ENCODE measurements at places on chromosomes 7 and 10. TPM values are rescaled to one million over a fixed set of nuclear protein-coding genes. Genes with fewer than 3 reads are reported as not detected.

DNA sequence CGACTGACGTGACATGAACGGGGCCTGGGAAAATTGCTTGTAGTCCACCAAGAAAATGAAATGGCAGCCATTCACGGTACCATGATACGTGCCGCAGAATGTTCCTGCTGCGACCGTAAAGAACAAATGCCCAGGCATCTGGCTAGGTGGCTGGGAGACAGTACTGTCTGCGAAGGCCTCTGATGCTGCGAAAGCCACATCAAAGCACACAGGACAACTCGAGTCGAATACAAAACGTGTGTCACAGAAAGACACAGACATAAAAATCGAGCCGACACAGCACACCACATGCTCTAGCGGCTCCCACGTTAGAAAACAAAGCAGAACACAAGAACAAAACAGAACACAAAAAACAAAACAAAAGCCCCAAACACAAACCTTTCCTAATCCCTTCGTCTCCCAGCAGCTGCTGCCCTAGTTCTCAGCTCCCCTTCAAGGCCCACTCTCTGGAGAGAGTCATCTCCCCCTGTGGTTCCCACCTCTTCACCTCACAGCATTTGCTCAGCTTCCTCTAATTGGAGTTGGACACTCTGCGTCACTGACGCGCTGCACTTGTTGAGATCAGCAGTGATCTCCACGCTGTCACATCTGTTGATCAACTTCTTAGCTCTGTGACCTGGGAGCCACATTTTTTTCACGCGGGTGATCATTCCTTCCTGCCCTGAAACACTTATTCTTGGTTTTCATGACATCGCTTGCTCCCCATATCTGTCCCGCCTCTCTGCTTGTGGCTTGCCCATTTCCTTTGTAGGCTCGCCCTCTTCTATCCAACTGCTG lies 112.2 kb downstream of the CLEC2L start:
- no peak for DNase-seq

DNA sequence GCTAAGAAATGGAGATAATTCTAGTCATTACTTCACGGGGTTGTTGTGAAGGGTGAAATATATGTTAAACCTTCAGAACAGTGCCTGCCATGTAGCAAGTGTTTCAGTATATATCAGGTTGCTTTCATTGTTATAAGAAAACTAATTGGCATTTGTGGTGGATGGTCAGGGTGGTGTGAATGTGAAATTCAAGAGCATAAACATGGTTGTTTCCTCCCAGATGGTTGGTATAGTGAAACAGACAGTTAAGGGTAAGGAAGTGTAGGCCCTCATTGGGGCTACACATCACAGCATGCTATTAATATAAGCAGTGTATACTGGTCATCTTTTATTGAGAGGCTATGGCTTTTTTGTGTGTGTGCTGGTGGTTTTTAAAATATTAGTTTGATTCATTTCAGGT lies 171.6 kb downstream of the AUTS2 start:
- no peak for DNase-seq

GRCh38 chr7:5296611-5297226 lies 14.0 kb downstream of the SLC29A4 start:
- no peak for DNase-seq

The C10orf88 gene
- polyA plus RNA-seq, result 14.1 TPM

DNA sequence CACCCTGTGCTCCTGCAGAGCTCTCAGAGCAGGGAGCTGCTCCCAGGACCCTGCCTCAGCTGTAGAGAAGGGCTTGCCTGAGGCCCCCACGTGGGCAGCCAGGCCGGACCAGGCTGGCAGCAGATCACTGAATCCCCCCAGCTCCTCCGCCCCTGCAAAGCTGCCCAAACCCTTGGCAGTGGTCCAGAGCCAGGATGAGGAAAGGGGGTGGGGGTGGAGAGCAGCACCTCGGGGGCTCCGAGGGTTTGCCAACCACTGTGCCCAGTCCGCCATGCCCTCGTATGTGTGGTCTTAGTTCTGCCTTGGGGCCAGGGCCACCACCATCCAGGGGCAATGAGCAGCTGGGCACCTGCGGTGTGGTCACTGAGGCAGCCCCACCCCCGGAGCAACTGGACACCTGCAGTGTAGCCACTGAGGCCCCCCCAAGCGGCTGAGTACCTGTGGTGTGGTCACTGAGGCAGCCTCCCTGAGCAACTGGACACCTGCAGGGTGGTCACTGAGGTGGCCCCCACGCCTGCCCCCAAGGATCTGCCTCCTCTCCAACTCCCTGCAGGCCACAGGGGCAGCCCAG lies 90.8 kb downstream of the TCERG1L start:
- no peak for DNase-seq

- DNase-seq, result no peak
These were observed 33.0 kb downstream of the LRRC72 start for GRCh38 chr7:16559497-16560179.

The PLAU gene
- polyA plus RNA-seq, result 32.5 TPM
